GM23248 (cell line): ENCODE measurements at places on chromosomes 13 and 19. TPM values are rescaled to one million over a fixed set of nuclear protein-coding genes. Genes with fewer than 3 reads are reported as not detected.

DNA sequence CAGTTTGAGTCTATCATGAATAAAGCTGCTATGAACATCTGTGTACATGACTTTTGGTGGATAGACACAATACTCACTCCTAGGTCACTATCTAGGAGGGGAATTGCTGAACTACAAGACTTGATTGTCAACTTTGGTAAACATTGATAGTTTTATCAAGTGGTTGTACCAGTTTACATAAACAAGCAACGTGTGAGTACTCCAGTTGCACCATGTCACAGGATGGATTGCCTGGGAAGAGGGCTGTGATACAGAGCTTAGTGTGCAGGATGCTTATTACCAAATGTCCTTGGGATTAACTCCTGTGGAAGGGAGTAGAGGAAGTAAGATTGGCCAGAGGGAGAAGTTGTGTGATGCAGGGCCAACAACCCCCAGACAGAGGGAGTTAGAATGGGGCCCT, 37.7 kb downstream of the RAP2A start:
- DNase-seq: no peak

DNA sequence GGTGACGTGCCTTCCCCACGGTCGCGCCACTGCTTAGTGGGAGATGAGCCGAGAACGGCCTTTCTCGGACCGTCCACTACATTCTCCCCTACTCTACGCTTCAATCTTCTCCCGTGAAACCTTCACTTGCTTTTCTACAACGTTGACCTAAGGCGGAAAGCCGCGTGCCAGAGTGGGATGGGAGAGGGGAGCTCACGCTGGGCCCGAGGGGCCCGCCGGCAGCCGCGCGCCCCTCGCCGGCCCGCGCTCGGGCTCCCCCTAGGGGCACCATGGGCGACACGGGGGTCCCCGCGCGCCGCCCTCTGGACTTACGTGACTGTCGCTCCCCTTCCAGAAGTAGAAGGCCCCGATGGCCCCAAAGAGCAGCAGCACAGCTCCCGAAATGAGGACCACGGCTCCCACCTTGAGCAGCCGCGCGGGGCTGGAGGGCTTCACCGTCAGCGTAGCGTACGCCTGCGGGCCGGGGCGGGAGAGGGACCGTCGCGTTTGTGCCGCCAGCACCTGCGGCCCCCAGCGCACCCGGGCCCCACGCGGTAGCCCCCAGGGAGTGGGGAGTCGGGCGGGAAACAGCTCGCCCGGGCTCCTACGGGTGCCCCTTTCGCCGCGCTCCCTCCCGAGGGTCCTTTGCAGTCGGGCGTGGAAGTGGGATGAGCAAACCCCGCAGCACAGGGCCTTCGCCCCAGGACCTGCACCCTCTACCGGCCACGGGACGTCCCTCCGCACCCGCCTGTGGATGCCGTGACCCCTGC, 727 bp downstream of the CNMD start:
- peak; percentile 3 for DNase-seq

Gene BIVM
- 24.1 and 35.7 TPM in 2 replicates for total RNA-seq

- no peak for DNase-seq
These were observed 6.2 kb upstream of the KLK13 start for GRCh38 chr19:51071095-51071405.

GRCh38 chr13:50377726-50378270, 362.6 kb downstream of the KCNRG start:
- DNase-seq: no peak

DNA sequence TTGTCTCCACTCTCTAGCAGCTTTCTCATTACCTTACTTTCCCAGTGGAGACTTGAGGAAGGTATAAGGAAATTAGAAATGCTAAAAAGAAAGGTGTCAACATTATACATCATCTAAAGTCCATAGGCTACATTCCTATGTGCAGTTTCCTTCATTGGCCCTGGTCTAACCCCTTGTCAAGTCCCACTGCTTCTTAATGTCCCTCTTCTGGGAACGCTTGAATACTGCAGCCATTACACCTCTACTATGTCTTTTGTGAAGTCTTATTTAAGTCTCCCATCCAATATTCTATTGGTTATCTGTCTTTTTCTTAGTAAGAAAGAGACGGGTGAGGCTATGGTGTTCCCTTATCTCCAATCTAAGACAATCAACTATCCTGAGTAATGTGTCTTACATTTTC, 332.6 kb upstream of the TMTC4 start:
- no peak for DNase-seq

GRCh38 chr13:85896516-85897450, 97.6 kb upstream of the SLITRK6 start:
- DNase-seq: peak; percentile 0

Gene CD79A
- not detected in 2 replicates for total RNA-seq

Gene ARRDC2
- total RNA-seq: 15.9 and 19.7 TPM in 2 replicates

Gene NKG7
- not detected in 2 replicates for total RNA-seq

GRCh38 chr19:56837004-56837403, 3.5 kb downstream of the PEG3 start:
- peak; percentile 18 for DNase-seq
